ENCODE measurements at places on chromosomes 4 and X.

GRCh38 chr4:5691491-5692132 lies 16.7 kb downstream of the EVC2 start:
- no peak for DNase-seq

GRCh38 chrX:69109706-69110105 lies 55.5 kb downstream of the PJA1 start:
- no peak for DNase-seq

- no peak for DNase-seq
Observed at GRCh38 chrX:109537324-109537665, 651 bp downstream of the NXT2 start.

- DNase-seq = no peak
Observed at GRCh38 chr4:60485276-60485675, 714.9 kb upstream of the ADGRL3 start.

DNA sequence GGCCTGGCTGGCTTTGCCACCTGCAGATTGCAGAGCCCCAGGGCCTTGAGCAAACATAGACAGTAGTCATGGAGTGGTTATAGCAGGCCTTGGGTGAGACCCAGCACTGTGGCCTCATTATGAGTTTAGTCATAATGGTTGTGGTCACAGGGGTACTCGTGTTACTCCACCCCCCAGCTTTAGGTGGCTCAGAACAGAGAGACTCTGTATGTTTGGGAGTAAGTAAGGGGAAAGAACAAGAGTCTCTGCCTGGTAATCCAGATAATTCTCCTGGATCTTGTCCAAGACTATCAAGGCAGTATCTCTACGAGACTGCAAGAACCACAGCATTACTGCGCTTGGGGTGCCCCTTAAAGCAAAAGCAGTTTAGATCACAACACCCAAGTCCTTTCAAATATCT lies 62.3 kb upstream of the SCRG1 start:
- no peak for DNase-seq

DNA sequence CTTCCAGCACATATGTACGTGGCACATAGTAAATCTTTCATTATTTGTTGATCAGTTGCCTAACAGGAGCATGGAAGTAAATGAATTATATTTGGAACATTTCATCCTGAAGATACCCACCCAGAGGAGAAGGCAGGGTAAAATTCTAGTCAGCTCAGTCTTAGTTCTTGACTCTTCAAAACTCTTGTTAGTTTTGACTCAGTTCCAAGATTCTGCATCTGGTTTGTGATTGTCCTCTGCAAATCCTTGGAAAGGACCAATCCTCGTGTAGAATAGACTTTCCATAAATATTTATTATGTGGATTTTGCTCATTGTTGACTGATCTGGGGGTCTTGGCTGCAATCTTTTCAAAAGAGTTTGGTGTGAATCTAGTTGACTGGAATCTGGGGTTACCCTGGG lies 257.5 kb upstream of the FAT1 start:
- DNase-seq = no peak

- no peak for DNase-seq
Observed at GRCh38 chr4:130143656-130144055, 1047.7 kb downstream of the C4orf33 start.

- no peak for DNase-seq
Observed at GRCh38 chrX:65841263-65841662, 173.8 kb downstream of the MSN start.

- DNase-seq = no peak
Observed at GRCh38 chr4:1208266-1208961, 36.0 kb upstream of the SPON2 start.
